Thoracic aorta (tissue), 2 donors: ENCODE measurements at places on chromosomes 6 and 20.

DNA sequence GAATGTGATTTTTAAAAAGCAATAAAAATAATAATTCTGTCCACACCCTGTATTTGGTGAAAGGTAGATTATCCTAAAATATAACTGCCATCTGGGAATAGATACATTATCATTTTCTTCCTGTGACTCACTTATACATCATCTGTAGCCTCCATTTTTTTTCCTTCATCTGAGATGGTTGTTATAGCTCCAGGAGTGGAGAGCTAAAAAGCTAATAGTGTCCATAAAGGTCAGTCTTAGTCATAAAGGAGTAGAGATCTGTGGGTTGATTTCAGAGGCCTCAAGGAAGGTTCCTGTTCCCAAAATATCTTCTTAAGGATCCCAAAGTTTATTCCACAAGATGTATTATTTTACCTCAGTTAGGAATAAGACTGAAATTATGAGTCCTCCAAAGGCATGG, 41.1 kb downstream of the FBXO5 start:
- H3K27me3 ChIP-seq, result no peaks in the 10 kb centered on the region
- H3K36me3 ChIP-seq, result no peaks in the 10 kb centered on the region
- DNase-seq, result no peak
- no peak overlapping the region for H3K27ac ChIP-seq
- H3K4me3 ChIP-seq, result no peak overlapping the region

GRCh38 chr20:25276533-25277050, 28.7 kb downstream of the PYGB start:
- no peak for DNase-seq
- H3K4me1 ChIP-seq, result no peaks in the 10 kb centered on the region
- peaks cover 86% of the 10 kb centered on the region for H3K36me3 ChIP-seq

DNA sequence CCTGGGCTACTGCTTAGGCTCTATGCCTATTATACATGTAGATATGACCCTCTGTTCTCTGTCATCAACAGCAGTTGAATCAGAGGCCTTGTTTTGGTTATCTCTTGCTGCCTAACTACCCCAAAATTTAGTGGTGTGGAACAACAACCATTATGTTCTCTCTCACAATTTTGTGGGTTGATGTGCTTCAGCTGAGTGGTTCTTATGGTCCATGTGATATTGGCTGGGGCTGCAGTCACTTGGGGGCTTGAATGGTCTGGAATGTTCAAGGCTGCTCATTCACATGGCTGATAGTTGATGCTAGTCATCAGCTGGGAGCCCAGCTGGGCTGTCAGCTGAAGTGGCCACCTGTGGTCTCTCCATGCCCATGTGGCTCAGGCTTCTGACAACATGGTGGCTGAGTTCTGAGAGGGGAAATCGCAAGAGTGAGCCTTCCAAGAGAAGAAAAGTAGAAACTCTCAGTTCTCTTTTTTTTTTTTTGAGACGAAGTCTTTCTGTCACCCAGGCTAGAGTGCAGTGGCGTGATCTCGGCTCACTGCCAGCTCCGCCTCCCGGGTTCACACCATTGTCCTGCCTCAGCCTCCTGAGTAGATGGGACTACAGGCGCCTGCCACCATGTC, 47.8 kb downstream of the SHLD1 start:
- no peak for DNase-seq
- no peaks in the 10 kb centered on the region for H3K36me3 ChIP-seq
- H3K4me3 ChIP-seq, result no peak overlapping the region
- no peaks in the 10 kb centered on the region for H3K4me1 ChIP-seq
- H3K27ac ChIP-seq, result no peak overlapping the region

DNA sequence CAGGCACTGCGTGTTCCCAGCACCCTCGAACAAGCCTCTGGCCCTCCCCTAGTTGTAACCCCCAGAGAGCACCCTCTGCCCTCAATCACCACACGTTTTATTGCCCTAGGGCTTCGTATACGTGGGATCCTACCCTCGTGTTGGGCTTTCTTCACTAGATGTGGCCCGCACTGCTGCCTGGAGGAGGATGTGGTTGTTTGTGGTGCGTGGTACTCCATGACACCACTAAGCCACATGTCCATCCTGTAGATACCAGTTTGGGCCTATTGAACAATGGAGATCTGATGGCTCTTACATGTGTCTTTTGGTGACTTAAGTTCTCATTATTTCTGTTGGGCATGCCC, 17.0 kb downstream of the SLC2A4RG start:
- H3K4me1 ChIP-seq, result no peaks in the 10 kb centered on the region
- DNase-seq, result no peak
- no peak overlapping the region for H3K4me3 ChIP-seq

- peak overlapping the region; percentile 46 for H3K4me3 ChIP-seq
- no peaks in the 10 kb centered on the region for H3K27me3 ChIP-seq
- H3K36me3 ChIP-seq, result no peaks in the 10 kb centered on the region
- peaks cover 17% of the 10 kb centered on the region for H3K4me1 ChIP-seq
- no peak overlapping the region for H3K27ac ChIP-seq
These were observed 54.4 kb upstream of the CEP85L start for GRCh38 chr6:118705544-118706491.

DNA sequence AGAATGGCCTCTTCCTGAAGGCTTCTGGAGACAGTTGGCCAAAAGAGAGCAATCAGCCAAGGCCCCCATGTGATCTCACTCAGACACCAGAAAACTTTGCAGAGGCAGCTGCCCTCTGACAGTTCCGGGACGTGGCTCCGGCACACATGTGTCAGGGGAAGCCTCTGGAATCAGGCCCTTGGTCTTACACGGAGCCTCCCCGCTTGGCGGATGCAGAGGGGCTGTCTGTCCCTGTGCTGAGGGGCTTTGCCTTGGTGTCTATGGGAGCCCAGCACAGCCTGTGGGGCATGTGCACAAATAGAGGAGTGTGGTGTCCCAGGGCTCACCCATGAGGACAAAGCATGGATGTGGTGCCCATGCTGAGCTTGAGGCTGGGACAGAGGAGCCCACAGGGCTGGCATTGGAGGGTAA, 13.8 kb downstream of the SIGLEC1 start:
- no peak overlapping the region for H3K4me3 ChIP-seq
- no peak overlapping the region for H3K27ac ChIP-seq
- no peak for DNase-seq
- no peaks in the 10 kb centered on the region for H3K36me3 ChIP-seq
- H3K4me1 ChIP-seq, result no peaks in the 10 kb centered on the region
- H3K27me3 ChIP-seq, result no peaks in the 10 kb centered on the region

GRCh38 chr20:44643596-44644229, 7.8 kb downstream of the ADA start:
- no peaks in the 10 kb centered on the region for H3K27me3 ChIP-seq
- H3K4me1 ChIP-seq, result peaks cover 29% of the 10 kb centered on the region
- no peak for DNase-seq
- no peak overlapping the region for H3K27ac ChIP-seq

DNA sequence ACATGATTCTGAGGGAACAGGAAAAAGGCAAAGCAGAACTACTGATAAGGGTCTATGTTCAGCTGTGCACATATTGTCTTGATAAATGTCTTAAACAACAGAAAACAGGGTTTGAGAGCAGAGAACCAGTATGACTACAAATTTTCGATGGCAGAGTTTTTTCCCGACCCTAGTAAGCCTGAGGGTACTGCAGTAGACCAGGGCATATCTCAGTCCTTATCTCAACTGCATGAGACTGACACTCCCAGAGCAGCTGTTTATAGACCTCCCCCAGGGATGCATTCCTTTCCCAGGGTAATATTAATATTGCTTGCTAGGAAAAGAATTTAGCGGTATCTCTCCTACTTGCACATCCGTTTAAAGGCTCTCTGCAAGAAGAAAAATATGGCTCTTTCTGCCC, 1176.8 kb upstream of the ADGRB3 start:
- H3K4me3 ChIP-seq, result no peak overlapping the region
- no peak overlapping the region for H3K27ac ChIP-seq
- H3K4me1 ChIP-seq, result no peaks in the 10 kb centered on the region
- DNase-seq, result no peak
- no peaks in the 10 kb centered on the region for H3K27me3 ChIP-seq

- H3K36me3 ChIP-seq, result no peaks in the 10 kb centered on the region
- DNase-seq, result no peak
These were observed 43.0 kb upstream of the PBOV1 start for GRCh38 chr6:138261116-138261780.

GRCh38 chr6:9948678-9949077, 466.2 kb downstream of the TFAP2A start:
- H3K27ac ChIP-seq, result no peak overlapping the region
- no peaks in the 10 kb centered on the region for H3K36me3 ChIP-seq
- no peaks in the 10 kb centered on the region for H3K27me3 ChIP-seq
- DNase-seq, result no peak
- no peak overlapping the region for H3K4me3 ChIP-seq

DNA sequence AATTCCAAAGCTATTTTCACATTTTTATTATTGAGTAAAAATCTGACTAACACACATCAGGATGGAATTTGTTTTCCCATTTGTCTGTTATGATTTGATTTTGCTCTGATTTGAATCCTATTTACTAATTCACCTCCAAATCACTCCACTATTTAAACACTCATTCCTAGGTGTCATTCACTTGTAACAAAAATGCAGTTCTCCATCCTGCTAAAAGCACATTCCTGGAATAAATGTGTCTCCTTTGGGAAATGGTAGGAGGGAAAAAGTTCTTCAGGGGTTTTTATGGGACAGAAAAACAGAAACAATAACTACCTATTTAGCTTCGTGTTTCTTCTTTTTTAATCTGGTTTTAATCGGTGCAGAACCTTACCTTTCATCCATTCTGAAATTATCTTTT, 494.1 kb upstream of the CITED2 start:
- DNase-seq, result no peak
- H3K4me3 ChIP-seq, result no peak overlapping the region
- no peak overlapping the region for H3K27ac ChIP-seq
- H3K36me3 ChIP-seq, result no peaks in the 10 kb centered on the region

DNA sequence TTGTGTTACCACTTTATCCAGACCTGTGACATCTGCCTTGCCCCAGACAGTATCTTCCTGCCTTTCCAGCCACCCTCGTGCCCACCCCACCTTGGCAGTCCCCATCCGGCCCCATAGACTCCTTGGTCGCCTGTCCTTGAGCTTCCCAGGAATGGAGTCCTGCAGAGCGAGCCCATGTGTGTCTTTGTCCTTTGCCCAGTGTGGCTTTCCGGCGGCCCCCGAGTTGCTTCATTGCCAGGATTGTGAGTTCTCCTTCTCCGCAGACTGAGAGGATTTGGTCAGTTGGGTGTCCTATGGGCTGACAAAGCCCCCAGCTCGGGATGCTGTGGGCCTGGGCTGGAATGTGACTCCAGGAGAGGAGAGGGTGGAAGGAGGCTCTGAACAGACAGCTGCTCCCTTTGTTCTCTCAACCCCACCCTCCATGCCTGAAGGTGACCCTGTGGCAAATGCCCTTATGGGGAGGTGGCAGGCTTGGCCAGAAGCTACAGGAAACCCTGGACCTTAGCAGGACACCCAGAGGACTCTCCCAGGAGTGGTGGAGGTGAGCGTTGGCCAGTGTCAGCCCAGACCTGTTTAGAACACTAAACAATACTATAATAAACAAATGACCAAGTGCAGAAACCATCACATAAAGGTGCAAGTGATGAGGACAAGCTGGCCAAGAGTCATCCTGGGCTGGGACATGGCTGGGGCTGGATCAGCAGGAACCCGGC, 1.9 kb upstream of the CST1 start:
- no peak overlapping the region for H3K4me3 ChIP-seq
- no peaks in the 10 kb centered on the region for H3K27me3 ChIP-seq
- H3K27ac ChIP-seq, result no peak overlapping the region
- DNase-seq, result no peak

DNA sequence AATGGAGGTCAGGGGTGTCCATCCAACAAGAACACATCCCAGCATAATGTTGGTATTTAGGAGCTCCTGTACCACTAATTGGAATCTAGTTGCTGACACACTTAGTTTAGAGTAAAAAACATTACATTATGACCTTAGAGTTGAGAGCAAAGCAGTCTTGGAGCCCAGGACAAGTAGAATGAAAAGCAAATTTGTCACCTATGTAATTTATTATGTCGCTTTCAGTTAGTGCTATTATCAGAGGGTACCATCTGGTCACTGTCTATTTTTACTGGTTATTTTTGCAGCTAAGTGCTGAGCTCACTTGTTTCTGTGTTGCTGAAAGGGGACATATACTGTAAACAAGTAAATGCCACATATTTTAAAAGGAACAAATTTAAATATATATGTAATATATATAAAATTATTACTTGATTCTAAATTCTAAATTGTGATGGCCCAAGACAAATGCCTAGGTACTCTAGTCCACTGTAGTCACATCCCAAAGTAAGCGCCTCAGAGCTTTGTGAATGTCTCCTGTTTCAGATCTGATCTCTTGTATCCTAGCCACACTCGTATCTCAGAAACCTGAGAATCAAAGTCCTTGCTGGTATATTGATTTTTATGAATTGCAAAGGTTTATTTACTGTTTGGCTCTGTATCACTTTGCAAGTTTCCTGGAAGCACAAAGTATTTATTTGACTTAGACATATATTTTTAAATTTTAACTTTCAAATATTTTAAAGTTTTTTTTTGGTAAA, 148.6 kb upstream of the MAN1A1 start:
- H3K27ac ChIP-seq, result no peak overlapping the region
- H3K36me3 ChIP-seq, result no peaks in the 10 kb centered on the region
- DNase-seq, result no peak
- H3K27me3 ChIP-seq, result no peaks in the 10 kb centered on the region

DNA sequence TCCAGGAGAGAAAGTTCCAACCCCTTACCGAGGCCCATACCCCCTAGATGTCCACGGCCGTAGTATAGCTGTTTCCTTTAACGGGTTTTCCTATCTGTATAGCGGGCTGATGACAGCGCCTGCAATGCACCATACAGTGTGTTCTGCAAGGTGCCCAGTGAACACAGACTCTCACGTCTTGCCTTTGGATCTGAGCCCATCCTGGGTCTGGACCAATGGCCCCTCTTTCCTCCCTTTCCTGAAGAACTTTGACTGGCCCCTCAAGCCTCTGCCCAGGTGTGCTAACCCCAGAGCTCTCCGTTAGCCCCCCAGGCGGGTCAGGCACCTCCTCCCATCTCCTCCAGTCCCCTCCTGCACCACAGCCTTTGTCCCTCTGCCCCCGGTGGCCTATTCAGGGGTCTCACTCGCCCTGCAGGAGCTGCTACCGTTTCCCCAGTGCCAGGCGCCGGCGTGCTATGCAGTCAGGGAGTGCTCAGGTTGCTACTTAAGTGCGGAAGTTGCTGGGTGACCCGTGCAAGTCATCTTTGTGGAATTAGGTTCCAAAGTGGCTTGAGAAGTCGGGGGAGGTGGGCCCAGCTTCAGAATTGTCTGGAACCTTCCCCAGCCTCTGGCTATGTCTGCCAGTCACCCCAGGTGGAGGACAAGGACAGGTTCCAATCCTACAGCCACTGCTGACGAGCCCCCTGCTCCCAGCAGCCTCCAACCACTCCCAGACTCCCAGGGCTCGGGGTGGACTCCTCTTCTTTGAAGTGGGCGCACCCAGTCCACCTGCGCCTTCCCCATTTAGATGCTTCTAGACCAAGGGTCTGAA, 35.0 kb upstream of the ZBP1 start:
- DNase-seq, result peak; percentile 1
- no peak overlapping the region for H3K4me3 ChIP-seq
- H3K27me3 ChIP-seq, result no peaks in the 10 kb centered on the region
- peaks cover 3% of the 10 kb centered on the region for H3K4me1 ChIP-seq

- no peaks in the 10 kb centered on the region for H3K27me3 ChIP-seq
- no peak within 1 kb of the TSS for H3K4me3 ChIP-seq
- no peak within 1 kb of the TSS for H3K27ac ChIP-seq
- no peaks in the 10 kb centered on the region for H3K4me1 ChIP-seq
- no peak for DNase-seq
These were observed at the start of gene R3HDML for GRCh38 chr20:44336725-44337380. TSS of gene R3HDML (plus strand) at chr20:44337043. CDS start at chr20:44337158, 115 bp downstream.

GRCh38 chr20:20303320-20303719, 64.6 kb upstream of the INSM1 start:
- no peak overlapping the region for H3K4me3 ChIP-seq
- H3K36me3 ChIP-seq, result no peaks in the 10 kb centered on the region
- H3K27ac ChIP-seq, result no peak overlapping the region
- no peak for DNase-seq
